ENCODE measurements at places on chromosomes 3 and 15.

GRCh38 chr3:77707281-77707680, 667.4 kb downstream of the ROBO2 start:
- DNase-seq: no peak

- no peak for DNase-seq
These were observed 43.5 kb downstream of the SCN5A start for GRCh38 chr3:38605981-38606380.

DNA sequence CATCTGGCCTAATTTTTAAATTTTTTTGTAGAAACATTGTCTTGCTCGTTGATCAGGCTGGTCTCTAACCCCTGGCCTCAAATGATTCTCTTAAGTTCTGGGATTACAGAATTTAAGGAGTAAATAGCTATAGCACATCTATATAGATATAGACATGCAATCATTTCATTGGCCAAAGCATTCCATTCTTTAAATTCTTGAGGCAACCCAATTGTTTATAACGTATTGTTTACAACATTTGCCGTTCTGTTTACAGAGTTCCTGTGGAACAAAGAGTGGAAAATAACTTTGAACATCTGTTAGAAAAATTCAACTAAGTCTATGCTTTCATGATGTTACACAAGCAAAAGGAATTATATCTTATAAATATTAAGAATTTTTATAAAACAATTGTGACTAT, 205.2 kb upstream of the ROBO2 start:
- no peak for DNase-seq

- DNase-seq: peak; percentile 1
These were observed 66.6 kb upstream of the IGF1R start for GRCh38 chr15:98581715-98582114.

GRCh38 chr3:60301142-60301541, 950.1 kb downstream of the FHIT start:
- no peak for DNase-seq

DNA sequence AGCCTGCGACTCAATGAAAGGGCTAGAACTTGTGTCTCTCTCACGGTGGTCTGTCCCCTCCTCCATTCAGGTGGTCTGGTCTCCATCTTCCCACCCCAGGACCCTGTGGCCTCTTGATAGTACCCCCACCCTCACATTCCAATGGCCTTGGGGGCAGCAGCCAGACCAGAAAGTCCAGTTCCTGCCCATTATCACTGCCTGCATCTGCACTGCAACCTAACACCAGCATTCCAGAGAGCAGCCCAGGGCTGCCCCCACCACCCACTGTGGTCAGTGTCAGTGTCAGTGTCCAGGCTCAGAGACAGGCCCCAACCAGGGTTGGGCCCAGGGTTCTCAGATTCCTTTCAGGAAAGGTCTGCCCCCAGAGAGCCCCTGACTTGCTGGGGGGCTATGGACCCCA, 12.6 kb downstream of the IGDCC3 start:
- no peak for DNase-seq

DNA sequence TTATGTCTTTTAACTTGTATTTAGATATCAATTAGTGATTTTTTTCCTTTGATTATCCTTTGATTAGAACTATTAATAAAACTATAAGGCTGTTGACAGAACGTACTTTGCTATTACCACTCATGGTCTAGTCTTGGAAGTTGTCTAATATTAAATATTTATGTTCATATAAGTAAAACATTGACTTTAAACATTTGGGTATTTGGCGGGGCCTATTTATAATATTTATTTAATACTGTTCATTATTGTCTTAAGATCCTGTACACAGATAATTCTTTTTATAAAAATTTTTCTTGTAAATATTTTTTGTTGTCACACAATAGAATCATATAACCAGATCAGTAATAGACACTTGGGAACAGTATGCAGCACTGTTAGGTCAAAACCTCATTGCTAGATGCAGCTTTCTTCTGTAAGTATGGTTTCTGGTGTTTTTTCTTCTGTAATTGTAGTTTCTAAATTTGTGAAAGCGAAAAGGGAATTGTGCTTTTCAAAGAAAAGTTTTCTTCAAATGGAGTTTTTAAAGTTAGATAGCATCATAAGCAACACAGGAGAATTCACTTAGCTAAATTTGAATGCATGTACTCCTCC, 93.4 kb downstream of the FNDC3B start:
- no peak for DNase-seq

GRCh38 chr3:22121068-22121701, 370.2 kb upstream of the ZNF385D start:
- no peak for DNase-seq

- DNase-seq: no peak
These were observed 23.1 kb downstream of the PLXNB1 start for GRCh38 chr3:48406443-48407431.

GRCh38 chr15:72223278-72223677, 7.7 kb downstream of the PKM start:
- no peak for DNase-seq

DNA sequence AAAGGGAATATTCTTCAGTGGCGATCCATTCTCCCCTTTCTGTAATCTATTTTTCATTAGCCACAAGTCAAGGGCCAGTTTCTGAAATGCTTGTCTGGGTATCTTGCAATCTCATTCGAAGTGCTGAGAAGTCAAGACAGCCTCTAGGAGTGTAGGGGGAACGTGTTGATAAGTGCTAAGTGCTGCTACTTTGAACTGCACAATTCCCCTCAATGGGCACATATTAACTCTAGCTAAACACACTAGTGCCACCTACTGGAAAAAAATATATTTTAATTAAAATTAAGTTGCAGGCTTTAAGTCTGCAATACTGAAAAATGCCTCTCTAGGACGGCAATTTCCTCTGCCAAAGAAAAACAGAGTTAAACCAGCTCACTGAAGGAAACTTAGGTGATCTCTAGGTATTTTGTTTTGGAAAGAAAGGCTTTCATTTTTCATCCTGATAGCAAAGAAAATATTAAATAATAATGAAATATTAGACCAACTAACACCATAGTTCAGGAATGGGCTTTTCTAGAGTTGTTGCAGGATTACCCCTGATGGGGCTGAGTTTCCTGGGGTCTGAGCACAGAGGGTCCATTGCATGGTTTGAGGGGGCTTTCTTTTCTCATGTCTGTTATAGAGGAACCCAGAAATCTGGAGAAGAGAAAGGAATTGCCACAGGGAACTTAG, 181.9 kb upstream of the KBTBD8 start:
- DNase-seq: peak; percentile 62

- peak; percentile 53 for DNase-seq
These were observed 23.4 kb downstream of the WHAMM start for GRCh38 chr15:82832601-82833361.

GRCh38 chr15:99054025-99054387, 46.4 kb upstream of the PGPEP1L start:
- DNase-seq: no peak

- DNase-seq: no peak
These were observed 123.1 kb downstream of the TPRA1 start for GRCh38 chr3:127467391-127467790.

DNA sequence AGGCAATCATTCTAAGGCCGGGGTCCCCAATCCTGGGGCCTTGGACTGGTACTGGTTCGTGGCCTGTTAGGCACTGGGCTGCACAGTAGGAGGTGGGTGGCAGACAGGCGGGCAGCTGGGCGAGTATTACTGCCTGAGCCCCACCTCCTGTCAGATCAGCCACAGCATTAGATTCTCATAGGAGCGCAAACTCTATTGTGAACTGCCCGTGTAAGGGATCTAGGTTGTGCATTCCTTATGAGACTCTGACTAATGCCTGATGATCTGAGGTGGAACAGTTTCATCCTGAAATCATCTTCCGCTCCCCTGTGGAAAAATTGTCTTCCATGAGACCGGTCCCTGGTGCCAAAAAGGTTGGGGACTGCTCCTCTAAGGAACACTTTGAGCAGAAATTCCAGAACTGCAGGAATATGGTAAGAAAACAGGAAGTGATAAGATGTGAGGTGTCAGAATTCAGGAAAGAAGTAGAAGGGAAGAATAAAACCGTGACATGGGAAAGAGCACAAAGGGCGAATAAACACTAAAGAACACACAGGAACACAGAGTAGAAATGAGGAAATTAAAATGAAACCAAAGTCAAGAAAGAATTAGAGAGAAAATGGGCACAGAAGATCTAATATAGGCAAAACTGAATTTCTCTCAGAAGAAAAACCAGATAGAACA, 57.6 kb downstream of the PDCD6IP start:
- DNase-seq: no peak

DNA sequence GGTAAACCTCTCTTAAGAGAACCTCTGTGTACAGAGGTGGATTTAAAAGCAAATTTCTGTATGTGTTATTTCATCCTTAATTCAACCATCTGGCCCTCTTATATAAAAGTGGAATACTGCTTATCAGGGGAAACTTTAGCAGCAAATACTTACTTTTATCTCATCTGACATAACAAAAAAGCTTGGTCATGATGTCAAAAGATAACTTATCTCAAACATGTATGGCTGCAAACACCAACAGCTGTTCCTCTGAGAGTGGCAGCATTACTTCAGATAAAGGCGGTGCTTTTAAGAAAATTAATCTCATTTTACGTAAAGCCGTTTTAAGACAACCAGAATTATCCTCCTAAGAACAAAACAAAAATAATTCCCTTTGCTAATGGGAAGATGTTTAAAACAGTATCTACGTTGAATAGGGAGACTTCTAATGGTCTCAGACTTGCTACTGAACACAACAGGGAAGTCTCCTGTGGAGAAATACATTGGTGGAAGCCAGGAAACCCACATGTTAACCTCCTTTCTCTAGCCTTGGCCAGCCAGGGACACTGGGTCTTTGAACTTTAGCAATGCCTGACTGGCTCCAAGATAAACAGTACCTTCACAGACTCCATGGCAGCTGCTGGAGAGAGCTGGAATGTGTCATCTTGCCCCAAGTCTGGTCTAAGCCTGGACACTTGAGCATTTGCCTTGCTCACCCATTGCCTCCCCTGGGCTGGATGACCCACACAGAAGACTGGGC, 18.1 kb downstream of the ARRDC4 start:
- DNase-seq: no peak

- DNase-seq: no peak
These were observed 27.8 kb downstream of the GAP43 start for GRCh38 chr3:115651087-115651486.

- no peak for DNase-seq
These were observed 328.0 kb upstream of the DNAJC19 start for GRCh38 chr3:181317508-181317907.

GRCh38 chr15:80072285-80072994, 13.0 kb downstream of the ZFAND6 start:
- DNase-seq: peak; percentile 80

DNA sequence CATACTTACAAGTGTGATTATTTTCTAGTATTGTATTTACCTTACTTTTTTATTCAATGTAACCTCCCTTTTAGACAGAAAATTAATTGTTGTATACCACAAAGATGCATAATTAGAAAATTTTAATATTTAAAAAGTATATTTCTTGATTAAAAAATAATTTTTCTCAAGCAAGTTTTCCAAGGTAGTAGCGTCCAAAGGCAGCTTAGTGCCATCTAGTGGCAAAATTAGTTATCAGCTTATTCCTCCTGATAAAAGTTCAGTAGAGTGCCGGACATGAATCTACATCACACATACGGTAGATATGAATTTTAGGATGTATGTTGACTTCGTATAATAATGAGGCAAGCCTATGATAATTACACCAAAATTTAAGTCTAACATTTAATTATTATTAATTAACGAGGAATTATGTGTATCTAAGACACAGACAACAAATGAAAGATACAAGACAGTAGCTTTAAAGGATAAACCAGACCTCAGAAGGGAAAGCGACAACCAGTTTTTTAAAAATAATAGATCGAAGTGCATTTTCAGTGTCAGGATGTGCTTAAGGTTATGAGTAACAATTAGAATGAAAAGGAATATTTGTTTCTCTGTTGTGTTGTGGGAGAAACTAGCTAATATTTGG, 405.9 kb downstream of the ROBO1 start:
- no peak for DNase-seq

DNA sequence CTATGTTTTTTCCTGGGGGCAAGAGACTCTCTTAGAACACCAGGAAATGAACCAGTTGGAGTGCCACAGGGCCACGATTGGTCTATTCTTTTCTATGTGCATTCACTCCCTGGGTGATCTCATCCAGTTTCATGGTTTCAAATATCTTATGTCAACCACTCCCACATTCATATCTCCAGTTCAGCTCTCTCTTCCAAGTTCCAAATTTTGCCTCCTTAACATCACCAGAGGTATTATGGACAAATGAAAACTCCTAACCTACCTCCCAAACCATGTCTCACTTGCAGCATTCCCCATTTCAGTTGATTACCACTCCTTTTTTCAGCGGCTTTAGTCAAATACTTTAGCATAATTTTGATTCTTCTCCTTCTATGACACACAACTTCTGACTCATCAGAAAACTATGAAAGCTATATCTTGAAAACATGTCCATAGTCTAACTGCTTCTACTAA, 203.1 kb upstream of the SEMA6D start:
- DNase-seq: no peak

DNA sequence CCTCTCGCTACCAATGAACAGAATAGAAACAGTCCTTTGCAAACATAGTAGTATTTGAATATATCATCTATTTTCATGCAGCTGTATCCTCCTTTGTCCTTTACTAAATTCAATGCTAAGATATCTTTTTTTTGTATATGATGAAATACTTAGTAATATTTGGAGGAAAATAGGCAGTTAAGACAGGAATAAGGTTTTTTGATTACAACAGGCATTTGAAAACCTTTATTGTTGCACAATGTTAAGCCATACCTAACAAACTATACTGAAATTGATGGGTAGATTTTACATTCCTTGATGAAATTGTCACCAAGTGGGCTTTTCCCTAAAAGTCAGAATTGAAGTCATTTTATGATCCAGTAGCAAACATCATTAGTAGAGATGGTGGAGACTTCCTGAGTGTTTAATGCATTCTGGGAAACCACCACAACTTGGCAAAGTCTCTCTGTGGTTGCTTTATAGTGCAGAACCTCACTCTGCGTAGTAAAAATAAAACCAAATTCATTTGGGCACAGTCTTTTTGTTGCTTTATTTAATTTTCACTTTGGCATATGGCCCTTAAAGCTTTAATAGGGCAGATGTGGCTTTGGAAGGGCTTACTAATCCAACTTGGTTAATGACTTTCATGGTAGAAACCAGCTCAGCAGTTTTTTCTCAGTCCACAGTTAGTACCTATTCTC, 216.0 kb downstream of the DIPK2A start:
- DNase-seq: no peak

GRCh38 chr3:122410639-122411038, 5.2 kb downstream of the WDR5B start:
- DNase-seq: no peak

DNA sequence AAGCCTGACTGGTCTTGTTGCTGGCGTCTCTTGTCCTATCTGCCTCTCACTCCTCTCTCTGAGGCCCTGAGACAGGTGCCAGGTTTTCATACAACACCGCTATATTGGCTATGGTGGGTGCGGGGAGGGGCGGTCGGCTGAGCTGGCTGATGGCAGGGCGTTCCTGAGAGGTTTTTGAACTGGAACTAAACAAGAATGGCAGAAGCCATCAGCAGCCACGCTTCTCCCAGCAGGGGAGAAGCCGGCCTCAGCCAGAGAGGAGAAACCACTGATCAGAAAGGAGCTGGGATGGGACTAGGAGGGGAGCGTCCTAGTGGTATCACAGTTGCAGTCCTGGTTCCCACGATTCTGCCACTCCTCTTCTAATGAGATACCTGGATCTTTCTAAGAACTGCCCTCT, 89.9 kb upstream of the PRR23E start:
- no peak for DNase-seq

GRCh38 chr3:37136067-37136466, 38.3 kb downstream of the LRRFIP2 start:
- no peak for DNase-seq

GRCh38 chr3:11641683-11642430, 1.9 kb downstream of the VGLL4 start:
- DNase-seq: no peak

GRCh38 chr3:48535578-48535977, 21.0 kb downstream of the PFKFB4 start:
- no peak for DNase-seq

All from CD4-positive, alpha-beta T cell treated with Interleukin-4 for 4 hours (primary cell).